Kidney epithelial cell (primary cell): ENCODE measurements at places on chromosomes 16 and 17.
A peak's percentile ranks its signal among the peaks of the same experiment; 100 is the strongest.

GRCh38 chr16:52577130-52577706 is 30.3 kb upstream of the TOX3 start:
- no peak for DNase-seq

DNA sequence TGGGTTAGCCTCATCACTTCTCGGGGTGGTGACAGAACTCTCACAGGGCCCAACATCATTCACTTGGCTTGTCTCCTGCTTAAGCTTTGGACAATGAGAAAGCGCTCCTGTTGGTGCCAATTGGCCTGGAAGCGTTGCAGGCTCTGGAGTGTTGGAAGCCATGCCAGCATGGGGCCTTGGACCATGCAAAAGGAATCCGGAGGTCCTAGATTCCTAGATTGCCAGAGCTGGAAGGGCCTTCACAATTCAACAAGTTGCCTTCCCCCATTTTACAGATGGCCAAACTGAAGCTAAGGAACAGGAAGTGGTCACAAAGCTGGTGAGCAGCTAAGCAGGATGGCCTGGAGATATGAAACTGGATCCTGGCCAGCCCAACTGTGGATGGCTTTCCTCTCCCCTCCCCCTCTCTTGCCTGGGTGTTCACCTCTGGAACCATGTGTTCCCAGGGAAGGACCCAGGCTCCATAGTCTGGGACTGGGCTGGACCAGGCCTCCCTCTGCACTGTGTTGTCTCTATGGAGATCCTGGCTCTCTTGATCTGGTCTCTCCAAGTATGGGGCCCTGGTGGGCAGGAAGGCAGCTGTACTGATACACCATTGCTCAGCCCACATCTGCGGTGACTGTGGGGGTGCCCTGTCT is 6.0 kb upstream of the IGFBP4 start:
- DNase-seq, result no peak

- DNase-seq, result no peak
Measured at GRCh38 chr16:66434619-66435430, 7.7 kb downstream of the BEAN1 start.

DNA sequence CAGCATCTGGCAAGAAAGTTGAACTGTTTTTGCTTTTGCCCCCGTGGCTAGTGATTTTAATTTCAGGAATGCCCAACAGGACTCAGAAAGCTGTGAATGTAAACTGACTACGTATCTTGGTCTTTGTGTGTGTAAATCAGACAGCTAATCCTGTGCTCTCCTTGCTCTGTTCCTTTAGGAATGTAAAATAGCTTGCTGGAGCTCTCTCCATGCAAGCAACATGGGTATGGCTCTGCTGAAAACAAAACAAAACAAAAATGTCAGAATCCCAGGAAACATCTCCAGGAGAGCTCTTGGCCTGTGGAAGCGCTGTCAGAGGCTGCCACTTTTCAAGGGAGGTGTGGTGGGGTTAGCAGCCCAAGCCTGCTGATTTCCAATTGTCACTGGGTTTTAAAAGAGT is 161.8 kb upstream of the NOG start:
- no peak for DNase-seq

- DNase-seq, result no peak
Measured at GRCh38 chr16:27239026-27239425, 29.5 kb downstream of the NSMCE1 start.

GRCh38 chr16:84828322-84828721 is 8.5 kb downstream of the CRISPLD2 start:
- no peak for DNase-seq

DNA sequence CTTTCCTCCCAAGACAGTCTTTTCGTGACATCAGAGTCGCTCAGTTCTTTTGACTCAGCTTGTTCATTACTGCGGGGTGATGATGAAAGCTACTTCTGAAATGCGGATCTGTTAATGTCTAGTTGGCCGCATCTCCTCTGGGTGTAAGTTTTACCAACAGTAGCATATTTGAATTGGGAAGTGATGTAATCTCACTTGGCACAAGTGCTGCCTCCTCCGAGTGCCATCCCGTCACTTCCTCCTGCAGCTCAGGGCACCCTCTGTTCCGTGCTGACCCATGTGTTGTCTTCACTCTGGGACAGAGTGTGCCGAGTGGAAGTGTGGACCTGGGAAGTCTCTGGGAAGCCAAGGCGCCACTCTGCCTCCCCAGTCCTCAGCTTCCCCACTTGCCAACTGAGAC is 8.9 kb downstream of the ADAD2 start:
- DNase-seq, result no peak

- DNase-seq, result peak; percentile 51
Measured at GRCh38 chr17:2214047-2214928, 89.3 kb downstream of the SMG6 start.

GRCh38 chr17:13395862-13396261 is 205.9 kb downstream of the HS3ST3A1 start:
- DNase-seq, result no peak

DNA sequence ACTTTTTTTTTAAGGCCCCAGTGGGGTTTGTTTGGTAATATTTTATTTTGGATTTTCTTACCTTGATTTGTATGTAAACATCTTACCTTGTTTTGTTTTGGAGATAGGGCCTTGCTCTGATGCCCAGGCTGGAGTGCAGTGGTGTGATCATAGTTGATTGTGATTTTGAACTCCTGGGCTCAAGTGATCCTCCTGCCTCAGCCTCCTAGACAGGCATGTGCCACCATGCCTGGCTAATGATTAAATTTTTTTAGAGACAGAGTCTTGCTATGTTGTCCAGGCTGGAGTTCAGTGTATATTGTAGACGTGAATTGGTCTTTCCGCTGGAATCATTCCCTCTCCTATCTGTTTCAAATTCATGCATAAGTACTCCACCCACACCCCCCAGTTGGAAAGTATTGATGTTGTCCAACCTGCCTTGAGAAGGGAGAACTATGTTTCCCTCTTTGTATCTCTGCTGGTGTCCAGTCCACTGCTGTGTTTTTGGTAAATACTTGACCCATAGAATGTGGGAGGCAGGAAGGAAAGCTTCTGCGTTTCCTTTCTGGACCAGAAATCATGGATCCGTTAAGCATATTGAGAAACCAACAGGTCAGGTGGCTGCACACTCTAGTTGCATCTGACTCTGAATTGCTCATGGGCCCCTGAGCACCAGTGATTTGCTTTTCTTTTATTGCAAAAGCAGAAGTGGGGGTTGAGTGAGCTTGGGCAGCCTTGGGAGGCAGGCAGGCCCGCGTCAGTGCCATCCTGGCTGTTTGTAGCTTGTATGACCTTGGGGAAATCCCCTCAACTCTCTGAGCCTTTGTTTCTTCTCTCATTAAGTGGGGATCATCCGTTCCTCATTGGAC is 25.0 kb downstream of the RMI2 start:
- peak; percentile 72 for DNase-seq

GRCh38 chr16:4623593-4623992 is 1.0 kb upstream of the MGRN1 start:
- no peak for DNase-seq

GRCh38 chr16:79124016-79124756 is 476.4 kb downstream of the MAF start:
- no peak for DNase-seq

GRCh38 chr17:42276359-42276608 is at the start of gene STAT5B:
Gene STAT5B (minus strand): TSS chr17:42276391. CDS start chr17:42232127, 44,264 bp downstream.
- DNase-seq, result no peak
